ENCODE measurements at places on chromosomes 13 and 19.

- DNase-seq: no peak
Measured at GRCh38 chr13:65057986-65058385, 2172.2 kb downstream of the PCDH9 start.

DNA sequence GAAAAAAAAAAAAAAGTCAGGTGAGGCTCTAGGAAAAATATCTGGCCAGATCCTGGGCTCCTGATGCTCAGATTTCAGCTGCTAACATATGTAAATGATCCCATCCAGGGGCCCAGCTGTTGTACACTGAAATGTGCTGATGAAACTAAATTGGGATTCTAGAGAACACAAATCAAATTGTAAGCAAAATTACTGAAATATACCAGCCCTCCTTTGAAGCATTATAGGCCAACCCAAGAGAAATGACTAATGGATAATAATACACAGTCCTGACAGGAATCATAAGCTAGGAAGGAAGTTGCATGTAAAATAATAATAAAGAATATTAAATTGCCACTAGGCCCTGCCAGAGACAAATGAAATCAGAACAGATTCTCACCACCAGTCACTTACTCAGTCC is 17.8 kb downstream of the KCTD12 start:
- no peak for DNase-seq

- no peak for DNase-seq
Measured at GRCh38 chr13:29131881-29132668, 311.9 kb downstream of the MTUS2 start.

DNA sequence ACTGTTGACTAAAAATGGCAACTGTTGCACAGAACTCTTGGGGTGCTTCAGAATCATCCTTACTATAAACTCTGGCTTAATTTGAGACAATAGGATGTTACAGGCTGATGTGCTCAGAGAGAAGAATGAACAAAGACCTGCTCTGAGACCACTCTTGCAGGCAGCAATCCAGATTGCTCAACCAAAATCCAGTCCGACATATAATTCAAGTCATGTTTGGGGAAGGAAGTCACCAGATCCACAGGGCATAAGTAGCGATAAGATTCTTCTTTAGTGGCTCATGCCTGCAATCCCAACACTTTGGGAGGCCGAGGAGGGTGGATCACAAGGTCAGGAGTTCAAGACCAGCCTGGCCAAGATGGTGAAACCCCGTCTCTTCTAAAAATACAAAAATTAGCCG is 20.6 kb downstream of the MTMR6 start:
- DNase-seq: no peak

DNA sequence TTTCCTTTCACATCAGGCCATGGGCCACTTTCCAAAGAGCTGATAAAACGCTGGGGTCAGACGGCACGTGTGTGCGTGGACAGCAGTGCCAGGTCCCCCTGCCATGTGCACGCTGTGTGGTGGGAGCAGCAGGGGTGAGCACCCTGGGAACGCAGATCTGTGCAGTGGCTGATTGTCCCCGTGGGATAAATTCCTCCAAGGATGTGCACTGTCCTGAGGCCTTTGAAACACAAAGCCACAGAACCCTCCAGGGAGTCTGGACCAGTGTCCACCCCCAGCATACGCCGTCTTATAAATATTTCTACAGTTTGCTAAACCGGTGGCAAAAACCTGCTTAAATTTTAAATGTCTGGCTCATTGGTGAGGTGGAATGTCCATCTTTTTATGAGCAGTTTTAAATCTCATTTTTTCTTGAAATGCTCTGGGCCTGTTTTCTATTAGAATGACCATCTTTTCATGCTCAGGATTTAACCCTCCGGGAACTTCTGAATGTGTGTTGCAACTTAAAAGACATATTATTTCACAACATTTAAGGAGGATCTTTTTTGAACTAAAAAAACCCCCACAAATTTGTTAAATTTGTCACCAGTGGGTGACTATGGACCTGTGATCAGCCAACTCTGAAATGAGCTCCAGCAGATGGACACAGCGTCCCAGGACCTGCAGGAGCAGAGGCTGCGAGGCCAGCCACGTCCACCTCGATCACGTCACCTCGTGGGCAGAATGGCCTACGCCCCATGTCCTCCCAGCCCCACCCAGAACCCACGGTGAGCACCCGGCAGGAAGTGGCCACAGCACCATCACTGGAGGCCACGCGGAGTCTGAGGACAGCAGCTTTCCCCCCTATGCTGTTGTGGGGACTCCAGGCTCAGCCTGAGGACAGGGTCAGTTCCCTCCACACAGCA is 68.6 kb downstream of the RASA3 start:
- DNase-seq: no peak

DNA sequence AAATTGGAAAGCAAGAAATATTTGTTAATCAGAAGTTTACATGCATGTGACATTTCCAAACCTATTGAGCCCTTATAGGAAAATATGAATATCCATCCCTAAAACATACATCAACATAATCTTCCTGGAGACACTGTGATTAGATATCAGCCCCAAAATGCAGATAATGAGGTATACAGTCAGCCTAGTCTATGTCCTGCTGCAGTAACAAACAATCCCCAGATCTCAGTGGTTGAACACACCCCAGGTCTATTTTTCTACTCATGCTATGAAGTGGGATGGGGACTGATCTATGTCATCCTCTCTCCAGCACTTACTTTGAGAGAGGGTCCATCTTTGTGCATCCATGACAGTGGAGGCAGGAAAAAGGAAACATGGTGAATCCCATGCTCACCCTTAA is 31.2 kb downstream of the CACNA1A start:
- no peak for DNase-seq

GRCh38 chr19:29188289-29189032 is 24.5 kb downstream of the UQCRFS1 start:
- no peak for DNase-seq

DNA sequence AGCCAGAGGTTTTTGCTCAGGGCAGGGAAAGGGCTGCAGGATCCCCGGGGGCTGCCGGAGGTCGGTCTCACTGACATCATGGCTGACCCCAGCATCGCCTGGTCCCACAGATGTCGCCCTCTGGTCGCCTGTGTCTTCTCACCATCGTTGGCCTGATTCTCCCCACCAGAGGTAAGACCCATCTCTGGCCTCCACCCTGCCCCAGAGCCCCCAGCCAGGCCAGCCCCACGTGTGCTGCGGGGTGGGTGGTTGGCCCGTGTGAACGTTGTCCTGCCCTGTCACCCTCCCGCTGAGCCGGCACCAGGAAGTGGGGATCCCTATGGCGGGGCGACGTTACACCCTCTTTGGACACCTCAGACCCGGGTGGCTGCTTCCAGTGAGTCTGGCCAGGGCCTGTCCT is 906 bp downstream of the FXYD5 start:
- peak; percentile 28 for DNase-seq
